ENCODE measurements at places on chromosomes 3 and 15.
A peak's percentile ranks its signal among the peaks of the same experiment; 100 is the strongest.

- no peak for DNase-seq
Measured at GRCh38 chr15:99440551-99441443, 125.0 kb upstream of the MEF2A start.

DNA sequence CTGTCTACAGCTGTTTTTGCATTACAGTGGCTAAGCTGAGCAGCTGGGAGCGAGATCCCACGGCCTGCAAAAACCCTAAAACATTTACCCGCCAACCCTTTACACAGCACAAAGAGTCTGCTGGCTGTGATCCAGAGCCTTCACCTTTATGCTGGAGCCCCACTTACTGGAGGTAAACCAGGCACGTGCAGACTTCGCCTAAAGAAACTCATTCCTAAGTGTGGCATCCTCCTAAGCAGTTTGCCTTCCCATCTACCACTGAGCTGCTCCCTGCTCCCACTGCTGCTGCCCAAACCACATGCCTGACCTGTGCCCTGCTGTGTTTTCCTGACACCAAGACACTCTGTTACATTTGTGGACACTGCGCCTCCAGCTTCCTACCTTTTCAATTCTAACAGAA lies 53.0 kb downstream of the CHSY1 start:
- no peak for DNase-seq

GRCh38 chr3:113532698-113533533 lies 561 bp downstream of the SIDT1 start:
- peak; percentile 13 for DNase-seq

DNA sequence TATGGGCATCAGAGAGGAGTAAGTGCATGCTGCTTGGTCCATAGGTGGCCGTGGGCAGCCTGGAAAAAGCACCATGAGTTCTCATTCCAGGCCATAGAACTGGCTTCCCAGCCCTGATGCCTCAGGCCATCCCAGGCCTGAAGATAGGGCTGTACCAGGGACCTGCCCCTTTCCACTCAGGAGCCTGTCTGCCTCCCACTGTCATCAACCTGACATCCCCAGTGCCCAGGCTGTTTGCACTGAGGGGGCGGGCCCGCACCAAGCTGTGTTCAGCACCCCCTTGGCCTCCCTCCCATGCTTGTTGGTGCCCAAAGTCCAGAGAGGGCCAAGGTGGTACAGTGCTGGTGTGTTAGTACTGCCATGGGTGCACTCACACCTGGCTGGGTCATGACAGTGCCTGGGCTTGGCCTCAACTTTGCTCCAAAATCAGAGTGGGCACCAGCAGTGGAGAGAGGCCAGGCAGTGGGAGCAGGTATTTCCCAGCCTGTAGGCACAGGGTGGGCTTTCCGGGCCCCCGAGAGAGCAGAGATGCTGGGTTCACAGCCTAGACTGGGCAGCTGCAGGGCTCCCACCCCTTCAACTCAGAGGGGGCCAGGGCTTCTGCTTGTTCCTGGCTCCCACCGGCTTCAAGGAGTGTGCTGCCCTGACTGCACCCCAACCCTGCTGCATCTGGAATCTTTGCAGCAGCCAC lies 556.1 kb downstream of the SI start:
- no peak for DNase-seq

DNA sequence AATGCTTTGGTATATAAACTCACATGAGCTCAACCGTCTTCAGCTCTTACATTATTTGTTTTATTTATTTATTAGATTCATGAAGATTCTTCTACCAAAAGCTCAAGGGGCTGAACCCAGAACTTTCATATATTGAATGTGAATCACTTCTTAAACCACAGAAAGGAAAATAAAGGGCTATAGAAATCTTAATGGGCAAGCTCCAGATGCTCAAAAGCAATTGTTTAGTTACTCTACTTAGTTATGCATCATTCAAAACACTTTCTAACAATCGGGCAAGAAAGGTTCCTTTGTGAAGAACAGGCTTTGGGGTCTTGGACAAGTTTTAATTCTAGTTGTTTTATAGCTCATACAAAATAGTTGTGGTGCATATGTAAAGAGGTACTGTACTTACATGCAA lies 380.2 kb downstream of the TIGIT start:
- DNase-seq: no peak

GRCh38 chr3:42019953-42020260 lies 58.0 kb upstream of the ULK4 start:
- no peak for DNase-seq

DNA sequence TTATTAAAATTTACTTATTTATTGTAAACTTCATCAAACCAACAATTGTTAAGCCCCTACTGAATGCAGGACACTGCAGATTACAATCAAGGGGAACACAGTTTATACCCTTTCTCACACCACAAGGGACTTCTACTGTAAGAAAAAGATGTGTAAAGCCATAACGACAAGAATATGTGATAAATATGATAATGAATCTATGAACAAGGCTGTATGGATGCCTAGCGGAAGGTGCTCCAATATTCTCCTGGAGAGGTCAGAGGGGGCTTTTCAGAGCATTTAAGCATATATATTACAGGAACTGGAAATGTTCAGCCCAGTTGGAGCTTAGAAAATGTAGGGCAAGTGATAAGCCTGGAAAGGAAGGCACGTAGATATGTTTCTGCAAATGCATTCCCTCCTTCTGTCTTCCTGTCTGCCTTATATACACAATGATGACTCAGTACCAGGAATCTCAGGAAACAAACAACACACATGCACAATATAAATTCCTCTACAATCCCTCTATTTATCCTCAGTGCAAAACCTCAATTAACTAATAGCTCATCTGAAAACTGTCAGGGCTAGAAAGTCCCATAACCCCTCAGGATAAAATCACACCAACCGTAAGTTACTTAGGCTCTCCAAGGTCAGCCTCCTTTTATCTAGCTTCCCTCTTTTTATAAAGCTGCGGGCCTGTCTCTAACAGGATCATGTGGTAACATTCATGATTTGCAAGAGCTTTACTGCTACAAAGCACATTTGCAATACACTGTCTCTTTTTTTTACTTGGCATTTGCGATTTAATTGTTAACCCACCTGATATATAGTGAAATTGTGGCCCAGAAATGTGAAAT lies 393.1 kb downstream of the LPP start:
- DNase-seq: no peak

DNA sequence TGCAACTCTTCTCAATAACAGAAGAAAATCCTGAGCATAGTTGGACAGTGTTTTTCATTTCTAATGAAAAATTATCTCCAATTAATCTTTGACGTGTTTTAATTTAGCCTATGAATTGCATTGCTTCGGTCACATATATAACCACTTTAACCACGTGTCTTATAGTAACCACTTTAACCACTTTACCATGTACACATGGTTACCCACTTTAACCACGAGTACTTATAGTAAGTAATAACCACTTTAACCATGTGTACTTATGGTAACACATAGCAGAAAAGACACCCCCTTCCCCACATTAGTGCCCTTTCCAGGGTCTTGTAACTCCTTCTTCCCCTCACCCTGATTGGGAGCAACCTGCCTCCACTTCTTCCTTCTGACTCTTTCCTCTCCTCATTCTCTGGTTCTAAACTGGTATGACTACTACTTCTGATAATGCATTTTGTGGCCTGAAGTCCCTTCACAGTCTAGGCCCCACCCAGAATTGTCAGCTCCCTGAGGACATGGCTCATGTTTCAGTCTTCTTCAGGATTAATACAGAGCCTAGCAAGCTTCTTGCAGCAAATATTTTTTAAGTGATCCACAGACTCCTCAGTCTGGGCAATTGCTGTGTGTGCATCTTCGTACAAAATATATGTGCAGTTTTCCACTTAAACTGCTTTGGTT lies 25.0 kb downstream of the SLC7A14 start:
- no peak for DNase-seq

GRCh38 chr3:160225176-160226025 lies at the start of gene C3orf80:
TSS of gene C3orf80 (plus strand) at chr3:160225422. CDS start at chr3:160225636, 214 bp downstream.
- peak; percentile 3 for DNase-seq

DNA sequence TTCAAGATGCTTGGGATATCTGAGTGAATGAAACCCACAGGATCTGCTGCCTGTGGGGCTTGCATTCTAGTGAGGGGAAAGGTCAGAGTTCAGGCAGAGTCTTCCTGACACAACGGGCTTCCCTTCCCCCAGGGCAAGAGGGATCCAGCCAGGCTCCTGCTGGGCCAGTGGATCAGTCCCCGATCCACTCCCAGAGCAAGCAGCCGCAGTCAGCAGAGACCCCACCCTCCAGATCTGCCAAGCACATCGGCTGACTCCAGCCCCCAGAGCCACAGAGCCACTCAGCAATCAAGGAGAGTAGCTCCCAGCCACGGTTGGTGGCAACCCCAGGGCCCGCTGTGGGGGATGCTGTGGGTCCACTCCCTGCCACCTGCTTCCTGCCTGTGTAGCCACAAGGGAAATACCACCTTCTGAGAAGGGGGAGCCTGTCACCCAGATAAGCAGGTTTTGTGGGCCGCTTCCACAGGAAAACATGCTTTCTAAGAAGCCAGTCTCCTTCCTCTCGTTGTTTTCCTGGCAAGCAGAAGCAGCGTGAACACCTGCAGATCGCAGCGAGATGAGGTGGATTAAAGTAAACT lies 44.9 kb downstream of the CPN2 start:
- no peak for DNase-seq

- DNase-seq: peak; percentile 48
Measured at GRCh38 chr15:74955796-74956647, 550 bp downstream of the RPP25 start.

- DNase-seq: no peak
Measured at GRCh38 chr3:100796556-100796955, 87.3 kb downstream of the TFG start.

Measured in activated CD4-positive, CD25-positive, alpha-beta regulatory T cell (primary cell).